ENCODE measurements at places on chromosomes 4 and X.

DNA sequence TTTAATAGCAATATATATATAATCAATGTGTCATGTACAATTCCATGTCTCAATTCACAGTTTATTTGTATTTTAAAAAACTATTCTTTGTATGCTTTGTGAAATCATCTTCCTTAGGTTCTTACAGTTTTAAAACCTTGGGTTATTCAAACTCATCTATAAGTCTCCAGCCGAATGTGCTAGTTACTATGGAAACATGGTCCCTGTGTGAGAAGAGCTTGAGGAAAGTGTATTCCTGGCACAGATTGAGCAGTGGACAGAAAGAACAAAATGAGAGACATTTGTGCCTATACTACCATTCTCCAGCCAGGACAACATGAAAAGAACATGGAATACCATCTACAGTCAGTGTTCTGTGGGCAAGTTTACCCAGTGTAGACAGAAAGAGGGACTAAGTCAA is 103.4 kb downstream of the EFHC2 start:
- no peak for DNase-seq

- no peak for DNase-seq
These were observed 33.3 kb downstream of the PKD2 start for GRCh38 chr4:88040707-88041106.

- no peak for DNase-seq
These were observed 9.7 kb downstream of the JADE1 start for GRCh38 chr4:128819082-128819742.

DNA sequence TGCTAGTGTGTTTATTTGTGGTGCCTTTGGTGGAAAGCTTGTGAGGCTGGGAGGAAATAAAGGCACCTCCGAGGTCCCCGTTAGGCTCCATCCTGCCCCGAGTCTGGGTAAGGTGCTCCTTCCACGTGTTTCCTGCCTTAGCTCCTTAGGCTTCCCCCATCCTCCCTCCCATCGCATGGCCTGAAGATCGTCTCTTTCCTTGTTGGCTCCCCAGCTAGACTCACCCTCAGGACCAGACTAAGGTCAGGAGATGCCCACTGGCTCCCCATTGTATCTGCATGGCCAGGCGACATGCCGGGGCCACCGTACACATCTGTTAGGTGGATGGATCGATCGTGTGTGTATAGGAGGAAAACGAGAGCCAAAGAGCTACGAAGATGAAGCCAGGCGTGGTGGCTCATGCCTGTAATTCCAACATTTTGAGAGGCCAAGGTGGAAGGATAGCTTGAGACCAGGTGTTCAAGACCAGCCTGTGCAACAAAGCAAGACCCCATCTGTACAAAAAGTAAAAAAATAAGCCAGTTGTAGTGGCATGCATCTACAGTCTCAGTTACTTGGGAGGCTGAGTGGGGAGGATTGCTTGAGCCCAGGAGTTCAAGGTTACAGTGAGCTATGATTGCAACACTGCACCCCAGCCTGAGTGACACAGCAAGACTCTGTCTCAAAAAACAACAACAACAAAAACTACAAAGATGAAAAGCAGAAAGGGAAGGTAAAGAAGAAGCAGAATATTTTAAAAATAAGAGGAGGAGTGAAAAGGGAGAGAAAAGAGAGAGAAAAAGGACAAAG is 53.7 kb downstream of the SEPSECS start:
- no peak for DNase-seq

DNA sequence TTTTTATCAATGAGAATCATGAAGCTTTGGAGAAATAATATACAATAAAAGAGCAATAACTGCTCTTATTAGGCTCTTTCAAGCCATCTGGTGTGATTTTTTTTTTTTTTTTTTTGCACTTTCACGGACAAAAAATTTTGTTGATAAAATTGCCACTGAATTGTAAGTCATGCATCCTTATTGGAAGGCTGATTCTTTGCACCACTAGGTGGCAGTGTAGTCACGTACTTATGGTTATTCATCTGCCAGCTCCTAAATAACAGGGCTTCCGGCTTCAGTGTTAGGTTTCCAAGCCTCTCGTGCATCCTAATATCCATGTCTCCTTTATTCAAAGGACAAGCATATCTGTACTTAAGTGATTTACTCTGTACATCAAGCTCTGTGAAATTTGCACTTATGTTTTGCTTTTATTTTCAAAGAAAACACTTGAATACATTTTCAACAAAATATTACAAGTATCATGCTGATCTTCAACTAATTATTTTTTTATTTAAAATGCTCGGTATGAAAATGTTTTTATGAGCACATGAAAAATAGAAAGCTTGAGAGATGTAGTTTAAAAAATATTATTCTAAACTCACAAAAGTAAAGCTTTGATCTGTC is 1578.3 kb upstream of the TENM3 start:
- DNase-seq: peak; percentile 54

GRCh38 chr4:88230461-88230891 is 53.9 kb downstream of the PPM1K start:
- no peak for DNase-seq
